ENCODE measurements at places on chromosomes 13 and 19.

GRCh38 chr13:41456768-41457588 is at the start of gene RGCC:
RGCC (plus strand) TSS chr13:41457550; CDS start chr13:41457708, 158 bp downstream.
- peak; percentile 43 for DNase-seq

DNA sequence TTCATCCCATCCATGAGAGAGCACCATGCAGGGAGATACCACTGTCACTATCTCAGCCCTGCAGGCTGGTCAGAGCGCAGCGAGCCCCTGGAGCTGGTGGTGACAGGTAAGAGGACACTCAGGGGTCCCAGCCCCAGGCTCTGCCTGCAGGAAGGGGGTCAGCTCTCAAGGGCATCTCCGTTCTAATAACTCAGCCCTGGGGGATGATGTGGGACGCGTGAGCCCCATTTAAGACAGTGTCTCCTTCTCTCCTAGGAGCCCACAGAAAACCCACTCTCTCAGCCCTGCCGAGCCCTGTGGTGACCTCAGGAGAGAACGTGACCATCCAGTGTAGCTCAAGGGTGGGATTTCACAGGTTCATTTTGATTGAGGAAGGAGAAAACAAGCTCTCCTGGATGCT is 15.5 kb upstream of the KIR3DL3 start:
- no peak for DNase-seq

DNA sequence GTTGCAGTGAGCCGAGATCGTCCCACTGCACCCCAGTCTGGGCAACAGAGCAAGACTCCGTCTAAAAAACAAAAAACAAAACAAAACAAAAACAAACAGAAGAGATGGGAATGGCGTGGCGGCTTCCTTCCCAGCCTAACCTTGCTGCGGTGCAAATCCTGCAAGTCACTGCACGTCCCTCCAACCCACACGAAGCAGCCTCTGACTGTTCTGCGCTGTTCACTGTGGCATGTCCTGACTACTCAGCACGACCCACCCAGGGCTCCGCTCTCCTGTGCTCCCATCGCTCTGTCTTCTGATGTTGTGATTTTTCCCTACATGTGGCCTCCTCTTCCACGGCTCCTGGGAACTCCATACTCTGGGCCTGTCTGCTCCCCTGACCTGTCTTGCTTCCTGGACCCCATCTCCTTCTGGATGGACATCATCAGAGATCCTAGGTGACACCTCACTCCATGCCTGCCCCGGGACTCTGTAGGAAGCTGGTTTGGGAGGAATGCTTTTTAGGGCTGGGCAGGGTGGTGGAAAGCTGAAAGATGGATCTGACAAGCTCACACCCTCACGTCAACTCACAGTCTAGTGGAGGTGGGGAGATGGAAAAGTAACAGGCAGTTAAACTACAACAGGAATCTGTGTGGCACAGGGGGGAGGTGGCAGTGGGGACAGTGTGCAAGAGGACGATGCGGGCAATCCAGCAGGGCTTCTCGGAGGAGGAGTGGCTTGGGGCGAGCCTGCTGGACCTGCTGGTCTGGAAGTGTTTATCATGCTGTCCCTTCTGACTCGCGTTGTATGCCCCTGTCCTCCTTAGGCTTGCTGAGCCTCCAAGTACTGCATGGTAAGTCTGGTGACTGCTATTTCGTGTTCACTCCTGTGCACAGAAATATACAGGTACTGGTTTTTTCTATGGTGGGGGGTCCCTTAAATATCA is 18.8 kb downstream of the ZSCAN5A start:
- DNase-seq: no peak

DNA sequence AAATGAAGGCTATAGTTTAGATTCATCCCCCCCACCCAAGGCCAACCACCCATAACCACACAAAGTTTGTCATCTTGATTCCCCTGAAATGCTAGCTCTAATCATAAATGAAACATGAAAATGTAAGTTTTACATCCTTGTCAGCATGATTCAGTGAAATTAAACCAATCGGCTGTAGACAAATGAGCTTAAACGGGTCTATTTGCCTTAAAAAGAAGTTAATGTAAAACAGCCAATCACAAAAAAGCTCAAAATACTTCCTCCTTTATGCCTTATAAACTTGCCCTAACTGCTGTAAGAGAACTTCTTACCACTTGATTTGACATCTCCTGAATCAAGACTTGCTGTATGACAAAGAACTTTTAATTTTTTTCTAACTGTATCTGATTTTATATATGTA is 34.5 kb upstream of the MRI1 start:
- DNase-seq: no peak

DNA sequence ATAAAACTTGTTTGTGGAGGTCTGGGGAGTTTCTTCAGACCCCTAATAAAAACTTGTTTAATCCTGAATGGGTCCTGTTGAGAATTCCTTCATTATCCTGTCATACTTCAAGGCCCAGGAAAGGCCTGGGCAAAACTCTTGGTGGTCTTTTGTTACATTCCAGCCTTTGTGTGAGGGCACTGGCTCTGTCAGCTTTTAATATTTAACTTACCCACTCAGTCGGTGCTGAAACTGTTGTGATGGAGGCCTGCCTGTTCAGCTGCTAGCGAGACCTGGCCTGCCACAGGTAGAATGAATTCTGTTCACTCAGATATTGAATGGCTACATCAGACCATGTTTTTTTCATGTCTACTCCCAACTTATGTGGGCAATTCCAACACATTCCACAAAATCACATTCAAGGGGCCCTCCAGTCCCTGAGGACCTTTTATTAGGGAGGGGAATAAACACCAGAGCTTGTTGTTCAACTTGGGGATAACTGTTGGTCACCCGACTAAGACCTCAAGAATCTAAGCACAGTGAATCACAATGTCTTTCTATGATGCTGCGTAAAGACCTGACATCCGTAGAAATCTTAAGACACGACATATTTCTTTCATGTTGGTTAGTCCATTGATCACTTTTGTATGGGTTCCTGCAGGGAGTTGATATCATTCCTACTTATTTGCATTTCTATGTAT is 12.5 kb downstream of the NLRP8 start:
- DNase-seq: no peak

DNA sequence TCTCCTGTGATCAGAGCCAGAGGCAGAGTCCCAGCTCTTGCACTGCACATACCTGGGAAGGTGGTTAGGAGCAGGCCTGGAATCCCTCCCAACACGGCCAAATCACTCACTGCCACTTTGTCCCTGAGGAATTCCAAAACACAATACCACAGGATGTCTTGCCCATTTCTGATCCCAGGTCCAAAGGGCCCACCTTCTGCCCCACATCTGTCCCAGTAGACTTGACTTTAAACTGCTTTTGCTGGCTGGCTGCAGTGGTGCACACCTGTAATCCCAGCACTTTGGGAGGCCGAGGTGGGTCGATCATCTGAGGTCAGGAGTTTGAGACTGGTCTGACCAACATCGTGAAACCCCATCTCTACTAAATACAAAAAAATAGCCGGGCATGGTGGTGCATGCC is 18.9 kb downstream of the ZNF536 start:
- DNase-seq: no peak

GRCh38 chr19:49701271-49701786 is 10.4 kb downstream of the CPT1C start:
- DNase-seq: no peak

GRCh38 chr19:6602729-6603114 is 11.8 kb upstream of the CD70 start:
- DNase-seq: no peak

DNA sequence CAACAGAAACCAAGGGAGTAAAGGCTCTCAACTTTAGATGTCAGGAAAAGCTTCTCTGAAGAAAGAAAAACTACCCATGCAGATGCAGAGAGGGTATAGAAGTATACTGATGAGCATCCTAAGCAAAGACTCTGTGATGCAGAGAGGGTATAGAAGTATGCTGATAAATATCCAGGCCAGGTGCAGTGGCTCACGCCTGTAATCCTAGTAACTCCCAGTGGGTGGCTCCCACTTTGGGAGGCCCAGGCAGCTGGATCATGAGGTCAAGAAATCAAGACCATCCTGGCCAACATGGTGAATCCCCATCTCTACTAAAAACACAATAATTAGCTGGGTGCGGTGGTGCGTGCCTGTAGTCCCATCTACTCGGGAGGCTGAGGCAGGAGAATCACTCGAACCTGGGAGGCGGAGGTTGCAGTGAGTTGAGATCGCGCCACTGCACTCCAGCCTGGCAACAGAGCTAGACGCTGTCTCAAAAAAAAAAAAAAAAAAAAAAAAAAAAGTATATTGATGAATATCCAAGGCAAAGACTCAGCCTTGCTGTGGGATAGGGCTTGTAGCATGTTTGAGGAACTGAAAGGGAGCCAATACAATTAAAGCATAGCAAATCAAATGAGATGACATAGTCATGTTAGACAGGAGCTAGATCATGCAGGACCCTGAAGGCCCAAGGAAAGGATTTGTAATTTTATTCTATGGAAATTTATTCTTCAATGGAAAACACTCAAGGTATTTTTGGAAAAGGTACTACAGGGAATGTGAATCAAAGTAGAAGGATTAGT is 14.9 kb downstream of the UBL3 start:
- DNase-seq: no peak

DNA sequence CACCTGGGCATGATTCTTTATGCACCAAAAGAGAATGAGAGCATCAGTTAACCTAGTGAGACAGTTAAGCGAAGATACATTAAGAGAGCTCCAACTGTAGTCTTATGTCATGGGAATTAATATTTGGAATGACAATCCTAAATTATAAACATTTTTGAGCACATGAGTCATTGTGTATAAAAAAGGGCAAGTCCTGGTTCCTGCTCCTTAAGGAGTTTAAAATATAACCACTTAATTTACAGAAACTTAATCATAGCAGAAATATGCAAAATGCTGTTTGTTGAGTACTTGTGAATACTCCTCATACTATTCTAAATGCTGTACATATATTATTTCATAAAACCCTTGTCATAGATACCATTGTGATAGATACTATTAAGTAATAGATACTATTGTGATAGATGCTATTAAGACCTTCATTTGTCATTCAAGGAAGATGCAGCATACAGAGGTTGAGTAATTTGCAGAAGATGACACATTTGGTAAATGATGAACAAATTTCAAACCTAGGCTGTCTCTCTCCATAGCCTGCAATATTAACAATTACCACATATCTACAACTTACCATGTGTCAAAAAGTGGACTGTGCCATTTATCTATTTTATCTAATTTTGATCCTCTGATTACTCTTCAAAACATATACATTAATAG is 301.0 kb downstream of the TBC1D4 start:
- DNase-seq: no peak

DNA sequence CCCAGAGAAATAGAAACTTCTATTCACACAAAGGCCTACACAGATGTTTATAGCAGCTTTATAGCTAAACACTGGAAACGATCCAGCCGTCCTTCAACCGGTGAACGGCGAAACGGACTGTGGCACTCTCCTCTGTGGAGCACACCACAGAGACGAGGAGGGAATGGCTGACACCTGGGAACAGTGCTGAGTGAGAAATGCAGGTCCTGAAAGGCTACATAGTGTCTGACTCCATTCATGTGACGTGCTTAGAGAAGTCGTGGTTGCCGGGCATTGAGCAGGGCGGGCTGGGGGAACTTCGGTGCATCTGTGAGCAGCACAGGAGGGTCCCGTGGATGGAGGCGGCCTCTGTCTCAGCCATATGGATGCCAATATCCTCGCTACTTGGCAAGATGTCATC is 3.1 kb upstream of the GRK1 start:
- DNase-seq: no peak

- DNase-seq: no peak
Observed at GRCh38 chr13:51425410-51426042, 27.3 kb downstream of the INTS6 start.

- no peak for DNase-seq
Observed at GRCh38 chr19:35074426-35075201, 33.1 kb downstream of the HPN start.

DNA sequence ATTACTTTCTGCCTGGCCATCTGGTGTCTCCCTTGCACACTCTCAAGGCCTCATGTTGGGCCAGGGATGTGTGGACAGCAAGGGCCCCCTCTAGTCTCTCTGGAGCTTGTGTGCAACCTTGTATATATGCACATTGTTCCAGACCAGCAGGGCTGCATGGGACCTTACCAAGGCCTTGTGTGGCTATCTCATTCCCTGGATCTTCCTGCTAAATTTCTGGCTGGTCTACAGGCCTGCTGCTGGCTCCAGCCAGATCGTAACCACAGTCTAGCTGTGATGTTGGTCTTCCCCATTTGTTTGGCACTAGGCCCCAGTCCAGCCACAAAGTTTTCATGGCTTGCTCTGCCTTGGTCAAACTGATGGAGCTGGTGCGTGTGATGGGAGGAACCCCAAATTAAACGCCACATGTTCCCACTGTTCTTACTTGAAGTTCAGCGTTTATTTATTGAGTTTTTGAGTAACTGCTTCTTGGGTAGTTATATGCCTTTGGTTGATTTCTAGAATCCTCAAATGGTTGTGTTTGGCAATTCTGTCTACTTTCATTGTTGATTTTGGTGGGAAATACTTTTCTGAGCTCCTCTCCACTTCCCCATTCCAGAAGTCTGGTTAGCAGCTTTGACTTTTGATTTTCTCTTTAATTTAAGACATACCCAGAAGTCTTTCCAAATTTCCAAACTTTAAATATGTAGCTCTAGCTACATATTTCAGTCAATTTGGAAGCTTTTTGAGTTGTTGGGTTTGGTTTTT is 56.4 kb downstream of the SIPA1L3 start:
- no peak for DNase-seq

GRCh38 chr19:58181902-58182576 is 822 bp upstream of the ZNF274 start:
- DNase-seq: no peak

- no peak for DNase-seq
Observed at GRCh38 chr13:112171570-112171965, 104.6 kb downstream of the SOX1 start.

- no peak for DNase-seq
Observed at GRCh38 chr13:112641456-112642089, 48.3 kb upstream of the ATP11A start.

GRCh38 chr19:50402544-50403301 is 16.0 kb upstream of the SPIB start:
- DNase-seq: no peak

DNA sequence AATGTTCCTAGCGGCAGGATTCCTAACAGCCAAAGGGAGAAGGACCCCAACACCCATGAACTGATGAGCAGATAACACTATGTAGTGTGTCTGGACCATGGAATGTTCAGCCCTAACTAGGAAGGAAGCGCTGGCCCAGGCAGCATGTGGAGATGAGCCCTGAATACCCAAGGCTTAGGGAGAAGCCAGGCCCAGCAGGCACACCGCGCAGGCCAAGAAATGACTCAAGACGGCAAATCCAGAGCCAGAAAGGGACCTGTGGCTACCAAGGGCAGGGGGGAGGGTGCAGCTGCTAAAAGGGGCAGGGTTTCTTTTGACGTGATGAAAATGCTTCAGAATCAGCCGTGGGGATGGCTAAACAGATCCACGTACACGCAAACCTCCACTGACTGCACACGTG is 20.7 kb upstream of the TINCR start:
- no peak for DNase-seq

GRCh38 chr13:45046445-45046844 is 57.1 kb downstream of the GPALPP1 start:
- DNase-seq: no peak

DNA sequence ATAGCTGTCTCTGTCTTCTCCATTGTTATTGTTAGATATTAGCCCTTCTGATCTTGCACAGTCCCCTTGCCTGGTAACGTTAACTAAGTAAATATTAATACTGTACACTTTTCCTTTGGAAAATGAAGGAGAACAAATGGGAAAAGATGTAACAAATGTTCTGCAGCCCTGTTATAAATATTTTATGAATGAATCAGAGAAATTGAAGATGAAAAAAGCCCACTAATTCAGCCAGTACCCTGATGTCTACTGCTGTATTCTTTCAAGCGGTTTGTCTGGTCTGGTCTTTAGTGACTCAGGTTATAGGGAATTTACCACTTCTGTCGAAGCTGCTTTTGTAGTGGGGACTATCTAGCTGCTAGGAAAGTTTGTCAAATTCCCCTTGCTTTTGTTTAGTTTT is 121.0 kb downstream of the COG6 start:
- DNase-seq: no peak

- DNase-seq: no peak
Observed at GRCh38 chr13:31094331-31095015, 67.2 kb downstream of the HSPH1 start.

All from NCI-H345 (cell line).